ENCODE measurements at places on chromosomes 7 and 10.

DNA sequence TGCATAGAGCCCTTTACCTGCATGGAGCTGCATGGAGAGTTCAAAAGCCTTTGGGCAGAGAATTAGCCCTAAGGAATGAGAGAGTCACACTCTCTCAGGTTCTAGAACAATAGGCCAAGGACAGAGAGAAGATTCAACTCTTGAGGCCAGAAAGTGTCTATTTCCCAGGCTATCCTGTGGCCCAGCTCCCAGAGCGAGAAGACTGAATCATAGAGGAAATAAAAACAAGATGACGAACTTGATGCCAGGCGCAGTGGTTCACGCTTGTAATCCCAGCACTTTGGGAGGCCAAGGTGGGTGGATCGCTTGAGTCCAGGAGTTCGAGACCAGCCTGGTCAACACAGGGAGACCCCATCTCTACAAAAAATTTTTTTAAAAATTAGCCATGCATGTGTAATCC is 18.3 kb upstream of the PODXL start:
- DNase-seq = no peak

DNA sequence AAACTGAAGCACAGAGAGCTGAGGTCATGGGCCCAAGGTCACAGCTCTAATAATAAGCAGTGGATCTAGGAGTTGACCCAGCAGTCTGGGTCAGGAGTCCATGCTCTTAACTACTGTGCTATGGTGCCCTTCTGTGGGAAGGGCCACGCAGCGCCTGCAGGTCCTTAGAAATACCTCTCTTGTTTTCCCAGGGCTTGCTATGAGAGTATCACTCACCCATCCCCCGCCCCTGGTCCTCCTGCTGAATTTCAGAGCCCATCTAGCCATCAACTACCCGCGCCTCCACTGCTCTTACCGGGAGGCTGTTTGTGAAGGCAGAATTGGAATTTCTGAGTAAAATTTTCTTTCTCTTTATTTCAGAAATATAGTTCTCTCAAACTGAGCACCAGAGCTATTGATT is 27.3 kb upstream of the CRHR2 start:
- no peak for DNase-seq

- no peak for DNase-seq
Measured at GRCh38 chr10:4034907-4035598, 250.0 kb upstream of the KLF6 start.

GRCh38 chr10:5583525-5584175 is 58.9 kb downstream of the CALML3 start:
- DNase-seq = no peak

- DNase-seq = peak; percentile 24
Measured at GRCh38 chr10:29681676-29682448, 47.1 kb upstream of the SVIL start.

GRCh38 chr7:137996386-137996851 is 5.5 kb downstream of the CREB3L2 start:
- no peak for DNase-seq

GRCh38 chr7:111676811-111677210 is 114.5 kb upstream of the IMMP2L start:
- DNase-seq = no peak

GRCh38 chr7:74334030-74334429 is 44.8 kb downstream of the CLIP2 start:
- no peak for DNase-seq

DNA sequence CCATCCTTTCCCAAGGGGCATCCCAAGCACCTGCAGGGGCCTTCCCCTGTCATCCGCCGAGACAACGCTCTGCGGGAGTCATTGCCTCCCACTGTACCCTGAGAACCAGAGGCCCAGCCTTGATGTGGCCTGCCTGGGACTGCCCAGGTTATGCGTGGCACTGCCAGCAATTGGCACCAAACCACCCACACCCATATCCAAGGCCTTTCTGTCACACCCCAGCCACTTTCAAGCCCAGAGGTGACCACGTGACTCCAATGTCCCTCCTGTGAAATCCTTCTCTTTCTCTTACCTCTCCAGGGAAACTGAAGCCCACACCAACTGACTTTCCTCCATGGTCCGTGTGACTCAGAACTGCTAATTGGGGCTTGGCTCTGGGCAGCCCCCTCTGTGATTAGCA is 123.9 kb downstream of the C10orf105 start:
- no peak for DNase-seq

DNA sequence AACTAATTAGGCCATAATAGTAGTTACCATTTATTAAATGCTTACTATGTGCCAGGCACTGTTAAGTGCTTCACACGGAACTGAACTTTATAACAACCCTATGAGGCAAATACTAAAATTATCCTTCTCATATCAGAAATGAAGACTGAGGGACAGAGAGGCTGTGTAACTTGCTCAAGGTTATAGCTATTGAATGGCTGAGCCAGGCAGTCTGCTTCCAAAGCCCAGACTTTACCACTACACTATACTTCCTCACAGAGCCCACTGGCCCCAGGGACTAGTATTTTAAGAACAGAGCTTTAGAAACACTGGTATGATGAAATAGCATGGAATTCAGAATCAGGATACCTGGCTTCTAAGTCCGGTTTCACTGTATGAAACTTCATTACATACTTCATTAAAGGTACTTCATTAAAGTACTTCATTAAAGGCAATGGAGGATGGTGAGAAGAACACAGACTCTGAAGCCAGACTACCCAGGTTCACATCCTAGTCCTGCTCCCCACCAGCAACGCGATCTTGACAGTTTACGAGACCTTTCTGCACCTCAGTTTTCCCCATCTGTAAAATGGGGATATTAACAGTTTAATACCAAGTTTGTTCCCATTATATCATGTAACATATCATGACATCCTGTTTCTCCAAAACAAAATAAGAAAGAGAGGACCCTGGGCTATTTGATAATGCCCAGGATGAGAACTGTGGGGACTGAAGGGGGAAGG is 19.6 kb downstream of the ANXA11 start:
- DNase-seq = no peak

DNA sequence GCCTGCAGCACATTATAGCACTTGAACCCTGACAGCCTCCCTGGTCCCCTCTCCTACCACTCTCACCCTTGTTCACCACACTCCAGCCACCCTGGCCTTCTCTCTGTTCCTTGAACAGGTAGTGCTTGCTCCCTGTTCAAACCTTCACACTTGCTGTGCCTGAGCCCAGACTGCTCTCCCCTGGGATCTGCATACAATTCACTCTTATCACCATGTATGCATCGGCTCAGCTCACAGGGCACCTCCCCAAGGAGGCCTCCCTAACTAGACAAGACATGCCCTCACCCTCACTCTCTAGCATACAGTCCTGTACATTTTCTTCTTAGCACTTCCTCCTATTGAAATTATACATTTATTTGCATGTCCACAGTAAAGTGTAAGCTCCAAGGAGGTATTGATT is 59.3 kb downstream of the FAM13C start:
- no peak for DNase-seq

DNA sequence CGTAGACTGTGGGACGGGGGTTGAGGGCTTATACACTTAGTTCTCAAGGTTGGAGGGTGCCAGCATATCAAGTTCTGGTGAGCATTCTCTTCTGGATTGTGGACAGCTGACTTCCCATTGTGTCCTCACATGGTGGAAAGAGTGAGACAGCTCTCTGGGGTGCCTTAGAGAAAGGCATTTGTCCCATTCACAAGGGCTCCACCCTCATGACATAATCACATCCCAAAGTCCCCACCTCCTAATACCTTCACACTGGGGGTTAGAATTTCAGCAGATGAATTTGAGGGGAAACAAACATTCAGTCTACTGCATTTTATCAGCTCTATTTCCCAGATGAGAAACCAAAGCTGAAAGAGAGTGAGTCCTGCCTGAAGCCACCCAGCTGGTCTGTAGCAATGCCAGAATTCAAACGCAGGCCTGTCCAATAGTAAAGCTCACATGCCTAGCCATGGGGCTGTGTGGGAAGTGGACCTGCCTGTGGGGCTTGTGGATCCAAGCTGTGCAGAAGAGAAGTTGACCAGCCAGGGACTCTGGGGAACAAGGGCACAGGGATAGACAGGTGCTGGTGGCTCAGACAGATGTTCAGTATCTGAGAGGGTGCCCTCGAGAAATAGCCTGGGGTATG is 34.9 kb upstream of the LOXL4 start:
- no peak for DNase-seq

- no peak for DNase-seq
Measured at GRCh38 chr10:44064987-44065787, 319.7 kb downstream of the CXCL12 start.

- DNase-seq = no peak
Measured at GRCh38 chr10:125089469-125089868, 70.9 kb downstream of the CTBP2 start.

GRCh38 chr7:112322070-112322469 is 115.6 kb downstream of the ZNF277 start:
- no peak for DNase-seq

DNA sequence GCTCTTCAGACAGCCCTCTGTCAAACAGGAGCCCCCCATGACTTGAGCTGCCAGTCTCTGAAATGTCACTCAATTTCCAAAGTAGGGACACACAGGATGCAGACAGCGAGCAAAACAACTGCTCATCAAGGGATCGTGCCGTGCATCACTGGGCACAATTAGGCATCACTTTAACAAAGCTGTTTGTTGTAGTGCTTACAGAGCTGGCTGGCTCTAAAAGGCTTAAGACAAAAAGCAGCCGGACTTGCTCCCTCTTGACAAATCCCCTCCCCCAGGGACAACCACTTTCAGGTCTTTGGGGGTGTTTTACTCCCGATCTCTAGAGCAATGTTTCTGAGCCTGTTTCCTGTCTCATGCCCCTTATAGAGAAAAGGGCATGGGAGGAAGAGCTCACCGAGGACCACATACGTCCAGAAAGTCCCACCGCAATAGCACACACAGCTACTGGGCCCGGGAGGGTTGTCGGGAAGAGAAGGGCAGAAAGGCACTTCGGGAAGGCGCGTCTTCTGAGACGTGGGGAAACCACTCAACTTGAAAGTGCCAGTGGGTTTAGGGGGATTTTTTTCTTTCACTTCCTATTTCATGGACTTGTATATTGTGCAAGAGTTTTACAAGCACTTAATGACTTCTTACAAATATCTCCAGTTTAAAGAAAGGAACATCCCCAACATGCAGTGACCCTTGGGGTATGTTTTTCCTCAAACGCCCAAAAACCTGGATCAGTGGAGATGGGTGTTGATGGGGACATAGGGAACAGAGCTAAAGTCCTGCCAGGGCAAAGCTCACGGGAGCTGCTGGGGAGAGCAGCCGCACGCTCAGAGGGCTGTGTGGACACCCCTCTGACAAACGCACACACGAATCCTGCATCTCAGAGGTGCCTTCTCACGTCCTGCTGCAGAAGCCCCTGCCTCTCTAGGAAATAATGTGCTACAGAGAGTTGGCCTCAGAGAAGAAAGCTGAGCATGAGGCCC is 27.1 kb downstream of the LRRC20 start:
- no peak for DNase-seq

DNA sequence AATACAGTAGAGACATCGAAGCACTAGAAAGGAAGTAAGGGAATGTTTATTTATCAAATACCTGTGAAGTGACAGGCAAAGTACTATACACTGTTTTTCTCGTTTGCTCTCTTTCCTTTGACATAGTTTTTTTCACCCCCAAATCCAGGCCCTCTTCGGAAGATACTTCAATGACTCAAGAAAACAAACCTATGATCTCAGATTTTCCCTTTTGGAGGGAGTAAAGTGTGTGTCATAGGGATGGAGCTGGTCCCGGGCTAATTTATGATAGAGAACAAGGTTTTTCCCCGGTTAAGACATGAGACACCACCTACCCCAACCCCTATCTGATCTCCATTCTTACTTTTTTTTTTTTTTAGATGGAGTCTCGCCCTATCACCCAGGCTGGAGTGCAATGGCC is 61.7 kb downstream of the MAP3K8 start:
- DNase-seq = no peak

- no peak for DNase-seq
Measured at GRCh38 chr7:141557360-141557759, 6.2 kb downstream of the AGK start.

- DNase-seq = no peak
Measured at GRCh38 chr7:105448181-105448580, 59.5 kb upstream of the SRPK2 start.

DNA sequence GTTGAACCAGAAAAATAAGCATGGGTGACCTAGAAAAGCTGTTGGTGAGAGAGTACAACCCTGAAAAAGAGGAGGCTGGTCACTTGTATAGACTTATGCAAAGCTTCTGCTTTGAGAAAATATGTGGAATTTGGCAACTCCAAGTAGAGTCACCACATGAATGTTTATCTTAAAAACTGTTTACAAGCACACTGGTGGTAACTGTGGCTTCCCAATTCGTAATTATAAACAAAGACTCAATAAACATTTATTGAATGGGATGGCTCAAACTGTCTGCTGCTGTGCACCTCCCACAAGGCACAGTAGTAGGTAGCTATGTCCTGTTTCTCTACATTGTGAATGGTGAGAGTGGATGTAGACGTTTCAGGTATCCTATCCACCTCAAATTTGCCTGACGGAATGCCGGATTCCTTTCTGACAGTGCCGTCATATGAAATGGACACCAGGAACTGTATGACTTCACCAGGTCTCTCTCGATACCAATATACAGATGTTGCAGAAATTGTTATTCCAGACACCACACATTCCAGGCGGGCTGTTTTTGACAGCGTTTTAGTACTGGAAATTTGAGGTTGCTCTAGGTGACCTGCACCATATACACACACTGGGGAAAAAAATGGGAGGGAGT is 43.4 kb upstream of the TARP start:
- no peak for DNase-seq

GRCh38 chr7:94875201-94875600 is 32.2 kb upstream of the PPP1R9A start:
- DNase-seq = no peak

DNA sequence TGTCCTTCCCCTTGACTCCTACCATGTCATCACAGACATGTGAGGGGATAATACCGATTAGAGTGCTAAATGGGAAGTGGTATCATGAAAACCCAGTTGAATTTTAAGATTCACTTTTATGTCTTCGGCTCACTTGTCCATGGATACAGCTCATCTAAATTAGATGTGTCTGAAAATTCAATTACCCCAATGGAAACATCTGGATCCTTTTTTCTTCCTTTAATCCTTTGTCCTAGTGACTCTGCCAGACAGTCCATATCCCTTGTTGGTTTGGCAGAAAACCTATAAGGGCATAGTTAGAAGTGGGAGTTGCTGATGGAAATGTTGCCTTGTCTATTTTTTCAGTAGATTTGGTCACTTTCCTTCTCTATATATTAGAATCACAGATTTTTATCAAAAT is 271.9 kb downstream of the MTERF1 start:
- no peak for DNase-seq

GRCh38 chr7:106031300-106032035 is 68.4 kb downstream of the CDHR3 start:
- no peak for DNase-seq

DNA sequence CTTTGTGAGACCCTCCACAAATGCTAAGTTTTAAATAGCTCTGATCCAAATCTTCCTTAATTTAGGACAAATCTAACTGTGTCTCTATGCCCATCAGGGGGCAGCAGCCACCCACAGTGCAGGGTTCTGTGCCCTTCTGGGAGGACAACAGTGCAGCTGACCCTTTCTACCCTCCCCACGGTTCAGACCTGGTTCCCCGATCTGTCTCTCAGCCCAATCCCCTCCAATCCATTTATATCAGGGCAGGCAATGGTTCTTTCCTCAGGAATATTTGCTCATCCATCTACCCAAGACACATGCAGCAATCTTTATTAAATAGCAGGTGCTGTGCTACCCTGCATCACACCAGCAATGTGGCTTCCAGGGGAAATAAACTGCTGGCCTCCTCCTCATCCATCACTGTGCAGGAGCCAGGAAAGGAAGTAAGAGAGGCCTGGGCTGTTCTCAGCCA is 4.0 kb upstream of the RBM28 start:
- no peak for DNase-seq

GRCh38 chr7:71784180-71784579 is 628.0 kb downstream of the CALN1 start:
- no peak for DNase-seq
